ENCODE measurements at places on chromosomes 1 and 21.

GRCh38 chr1:222561656-222562055, 13.8 kb upstream of the HHIPL2 start:
- DNase-seq = no peak

DNA sequence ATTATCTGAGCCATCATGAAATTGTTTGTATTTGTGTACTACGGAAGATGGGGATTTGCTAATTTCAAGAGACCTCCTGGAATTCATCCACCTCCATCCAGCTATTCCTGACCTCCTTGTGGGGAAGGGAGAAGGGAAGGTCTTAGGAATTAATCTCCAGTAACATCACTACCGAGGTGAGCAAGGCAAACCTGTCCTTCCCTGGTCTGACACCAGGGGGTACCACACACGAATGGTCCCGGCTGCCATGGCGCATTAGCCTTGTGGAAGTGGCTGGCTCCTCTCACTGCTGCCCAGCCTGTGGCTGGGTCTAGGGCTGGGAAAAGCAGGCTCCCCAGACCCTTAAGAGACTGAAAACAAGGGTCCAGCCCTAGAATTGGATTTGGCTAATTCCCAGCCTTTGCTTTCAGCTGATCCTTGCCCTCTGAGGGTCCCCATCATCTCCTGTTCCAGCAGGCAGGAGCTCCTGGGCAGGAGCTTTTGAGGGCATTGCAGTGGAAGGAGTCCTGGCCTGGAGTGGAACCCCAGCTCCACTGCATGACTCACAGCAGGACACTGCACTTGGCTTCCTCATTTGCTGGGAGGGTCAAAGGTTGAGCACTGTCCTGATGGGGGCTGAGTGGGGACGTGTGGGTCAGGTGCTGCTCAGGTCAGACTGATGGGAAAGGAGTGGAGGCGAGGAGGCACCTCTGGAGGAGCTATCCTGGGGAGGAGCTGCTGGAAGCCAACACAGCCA, 34.8 kb downstream of the RIMS3 start:
- DNase-seq = no peak

DNA sequence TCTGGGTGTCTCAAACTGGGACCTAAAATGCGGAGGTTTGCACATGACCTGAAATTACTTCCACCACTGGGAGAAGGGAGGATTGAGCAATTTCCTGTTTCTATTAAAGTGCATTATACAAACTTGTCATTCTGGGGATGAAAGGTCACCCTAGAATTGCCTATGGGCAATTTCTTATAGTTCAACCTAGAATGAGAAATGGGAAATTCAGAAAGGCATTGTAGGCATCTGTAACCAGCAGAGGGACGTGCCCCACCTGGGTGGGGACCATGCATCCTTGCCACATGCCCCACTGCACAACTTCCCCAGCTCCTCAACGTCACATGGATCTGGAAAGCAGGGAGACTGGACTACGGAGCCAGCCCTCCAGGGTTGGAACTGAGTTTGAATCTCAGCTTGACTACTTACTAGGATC, 47.0 kb downstream of the MRPL39 start:
- no peak for DNase-seq

DNA sequence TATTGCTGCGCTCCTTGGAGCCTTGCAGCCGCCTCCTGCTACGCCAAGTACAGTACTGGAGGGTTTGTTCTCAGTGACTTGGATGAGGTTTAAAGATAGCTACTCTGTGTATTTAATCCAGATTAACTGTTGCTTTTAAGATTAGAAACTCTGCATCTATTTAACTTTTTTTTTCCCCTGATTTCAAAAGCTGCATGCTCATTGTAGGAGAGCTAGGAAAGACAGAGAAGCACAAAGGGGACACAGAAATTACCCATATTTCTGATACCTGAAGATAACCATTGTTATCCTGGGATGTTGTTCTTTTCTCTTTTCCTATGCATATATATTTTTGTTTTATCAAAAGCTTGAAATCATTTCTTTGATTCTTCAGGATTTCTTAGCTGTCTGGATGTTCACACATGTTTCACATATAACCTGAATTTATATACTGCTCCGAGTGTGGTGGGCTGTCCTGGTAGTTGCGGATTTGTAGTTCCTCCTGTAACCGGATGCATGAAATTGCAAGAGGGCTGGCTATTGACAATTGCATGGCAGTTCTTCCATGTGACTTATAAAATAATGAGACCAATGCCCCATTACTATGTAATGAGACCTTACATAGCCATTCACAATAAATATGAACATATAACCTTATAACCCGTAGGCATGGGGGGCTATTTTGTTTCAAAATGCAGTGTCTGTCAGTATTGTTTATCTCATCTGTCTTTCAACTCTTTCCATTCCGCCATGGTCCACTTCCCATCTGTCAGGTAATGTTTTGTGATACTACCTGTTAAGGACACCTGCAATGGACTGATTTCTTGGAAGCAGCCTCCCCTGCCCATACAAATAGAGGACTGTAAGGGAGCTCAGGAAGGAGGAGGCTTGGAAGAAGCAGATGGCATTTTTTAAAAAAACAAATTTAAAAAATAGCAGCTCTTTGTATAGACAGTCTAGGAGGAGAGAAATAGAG, 1.4 kb downstream of the RAVER2 start:
- DNase-seq = no peak

DNA sequence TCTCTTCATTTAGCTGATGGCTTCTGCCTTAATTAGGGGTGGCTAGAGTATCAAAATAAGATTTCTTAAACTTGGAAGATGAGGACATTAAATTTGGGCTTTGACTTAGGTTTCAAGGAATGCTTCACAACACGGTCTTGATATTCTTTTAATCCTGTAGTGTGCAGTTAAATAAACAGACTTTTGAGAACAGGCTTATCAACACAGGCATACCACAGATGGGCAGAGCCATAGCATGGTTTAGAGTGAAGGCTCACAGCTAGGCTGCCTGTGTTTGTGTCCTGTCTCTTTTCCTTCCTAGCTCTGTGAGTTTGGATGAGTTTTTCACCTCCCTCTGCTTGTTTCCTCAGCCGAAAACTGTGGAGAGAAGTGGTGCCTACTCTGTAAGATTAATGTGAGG, 102.3 kb upstream of the IPO9 start:
- DNase-seq = no peak

DNA sequence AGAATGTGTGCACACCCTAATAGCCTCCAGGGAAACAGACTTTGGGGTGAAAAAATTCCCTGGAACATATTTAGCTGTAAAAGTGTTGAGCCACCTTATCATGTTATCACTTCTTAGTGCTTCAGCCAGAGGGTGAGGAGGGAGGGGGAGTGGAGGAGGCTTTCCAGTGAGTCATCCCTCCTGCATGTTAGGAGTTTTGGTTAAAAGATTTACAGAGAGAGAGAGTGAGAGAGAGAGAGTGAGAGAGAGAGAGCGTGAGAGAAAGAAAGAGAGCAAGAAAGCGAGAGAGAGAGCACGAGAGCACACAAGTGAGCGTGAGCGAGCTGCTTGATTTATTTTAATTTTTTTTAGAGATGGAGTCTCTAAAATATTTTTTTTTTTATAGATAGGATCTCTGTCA, 13.5 kb upstream of the CACNA1E start:
- DNase-seq = no peak

- no peak for DNase-seq
These were observed 23.4 kb downstream of the CELF3 start for GRCh38 chr1:151693057-151693651.

GRCh38 chr1:12171206-12172041, 4.6 kb downstream of the TNFRSF1B start:
- no peak for DNase-seq

DNA sequence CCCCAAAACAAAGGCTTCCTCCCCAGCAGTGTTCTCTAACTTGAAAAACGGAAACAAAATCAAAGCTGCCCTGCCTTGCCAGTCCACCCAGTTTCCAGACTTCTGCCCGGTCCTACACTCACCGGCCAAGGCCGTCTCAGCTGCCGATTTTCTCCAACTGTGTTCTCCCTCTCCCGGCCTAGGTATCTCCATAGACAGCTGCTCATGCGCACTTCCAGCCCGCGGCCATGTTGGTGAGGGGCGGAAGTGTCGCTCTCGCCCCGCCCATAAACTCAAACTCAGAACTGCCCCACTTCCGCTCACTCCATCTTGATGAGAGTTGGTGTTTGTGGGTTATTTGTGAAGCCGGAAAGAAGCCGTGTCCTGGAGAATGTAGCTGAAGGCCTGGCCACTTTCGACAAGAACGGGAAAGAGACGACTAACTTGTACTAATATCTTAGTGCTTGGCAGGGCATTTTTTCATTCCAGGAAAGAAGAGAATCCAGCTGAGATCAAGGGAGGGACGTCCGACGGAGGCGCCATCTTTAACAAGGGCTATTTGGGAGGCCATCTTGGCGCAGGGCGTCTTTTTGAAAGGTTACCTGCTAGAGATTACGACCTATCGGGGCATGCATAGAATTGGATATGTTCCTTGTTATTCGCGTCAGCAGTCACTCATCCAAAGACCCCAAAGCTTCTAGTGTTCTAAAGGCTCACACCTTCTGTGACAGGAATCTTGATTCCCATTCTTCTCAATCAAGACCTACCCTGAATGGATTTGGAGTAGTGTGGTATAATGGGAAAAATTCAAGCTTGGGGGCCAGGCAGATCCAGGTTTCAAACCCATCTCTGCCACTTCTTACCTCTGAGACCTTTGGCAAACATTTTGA, at the start of gene USF1:
USF1 (minus strand) TSS at position 242 of the 869 bp plus-strand sequence. CDS start 2,702 bp downstream, outside the sequence.
- peak; percentile 96 for DNase-seq

GRCh38 chr1:156464825-156465452, 35.6 kb downstream of the MEF2D start:
- DNase-seq = no peak

DNA sequence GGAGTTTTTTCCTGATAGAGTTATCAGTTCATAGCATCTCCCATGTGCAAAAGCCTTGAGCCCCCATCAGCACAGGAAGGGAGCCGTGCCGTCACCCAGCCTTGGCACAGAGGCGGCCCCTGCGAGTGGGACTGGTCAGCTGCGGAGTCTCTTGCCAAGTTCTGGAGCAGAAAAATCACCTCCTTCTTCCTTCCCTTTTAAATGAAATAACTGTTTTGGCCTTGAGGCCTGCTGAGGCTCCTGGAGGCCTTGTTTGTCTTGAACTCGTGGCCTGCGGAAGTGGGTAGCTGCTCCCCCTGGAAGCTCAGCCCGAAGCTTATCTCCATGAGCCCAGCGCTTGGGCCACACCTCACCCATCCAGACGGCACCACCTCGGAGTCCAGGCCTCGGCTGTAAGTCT, 145.7 kb upstream of the TMEM51 start:
- DNase-seq = no peak

DNA sequence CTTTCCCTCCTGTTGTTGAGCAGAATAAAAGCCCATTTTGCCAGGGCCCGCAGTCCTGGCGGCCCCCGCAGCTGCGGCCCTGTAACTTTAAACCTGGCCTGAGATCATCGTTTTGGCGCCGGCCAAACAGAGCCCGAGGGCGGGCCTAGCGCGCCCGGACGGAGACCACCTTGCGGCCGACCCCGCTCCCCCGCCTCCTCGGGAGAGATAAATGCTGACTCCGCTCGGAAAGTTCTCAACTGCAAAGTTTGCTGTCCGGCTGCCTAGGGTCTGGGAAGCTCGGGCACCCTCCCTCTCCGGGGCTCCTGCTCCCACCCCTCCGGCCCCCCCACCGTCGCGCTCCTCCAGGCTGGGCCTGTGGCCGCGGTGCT, at the start of gene PDPN:
PDPN (plus strand) TSS at position 238 of the 371 bp plus-strand sequence. CDS start 202 bp downstream, outside the sequence.
- DNase-seq = peak; percentile 23

DNA sequence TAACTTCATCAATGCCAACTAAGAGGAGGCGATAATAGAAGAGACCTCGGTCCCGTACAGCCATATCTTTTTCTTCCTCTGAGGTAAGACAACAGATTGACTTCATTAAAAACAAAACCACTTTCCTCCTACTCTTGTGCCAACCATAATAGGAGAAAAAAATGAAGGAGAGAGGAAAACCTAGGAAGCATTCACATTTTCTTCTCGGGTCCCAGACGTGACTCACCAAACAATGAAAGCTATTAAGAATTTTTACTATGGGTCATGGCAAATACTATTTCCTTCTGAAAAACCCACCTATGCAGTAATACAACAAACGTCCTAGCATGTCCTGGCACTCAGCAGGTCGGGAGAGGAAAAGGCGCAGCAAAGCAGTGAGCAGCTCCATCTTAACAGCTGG, 8.6 kb upstream of the BCL2L15 start:
- no peak for DNase-seq

DNA sequence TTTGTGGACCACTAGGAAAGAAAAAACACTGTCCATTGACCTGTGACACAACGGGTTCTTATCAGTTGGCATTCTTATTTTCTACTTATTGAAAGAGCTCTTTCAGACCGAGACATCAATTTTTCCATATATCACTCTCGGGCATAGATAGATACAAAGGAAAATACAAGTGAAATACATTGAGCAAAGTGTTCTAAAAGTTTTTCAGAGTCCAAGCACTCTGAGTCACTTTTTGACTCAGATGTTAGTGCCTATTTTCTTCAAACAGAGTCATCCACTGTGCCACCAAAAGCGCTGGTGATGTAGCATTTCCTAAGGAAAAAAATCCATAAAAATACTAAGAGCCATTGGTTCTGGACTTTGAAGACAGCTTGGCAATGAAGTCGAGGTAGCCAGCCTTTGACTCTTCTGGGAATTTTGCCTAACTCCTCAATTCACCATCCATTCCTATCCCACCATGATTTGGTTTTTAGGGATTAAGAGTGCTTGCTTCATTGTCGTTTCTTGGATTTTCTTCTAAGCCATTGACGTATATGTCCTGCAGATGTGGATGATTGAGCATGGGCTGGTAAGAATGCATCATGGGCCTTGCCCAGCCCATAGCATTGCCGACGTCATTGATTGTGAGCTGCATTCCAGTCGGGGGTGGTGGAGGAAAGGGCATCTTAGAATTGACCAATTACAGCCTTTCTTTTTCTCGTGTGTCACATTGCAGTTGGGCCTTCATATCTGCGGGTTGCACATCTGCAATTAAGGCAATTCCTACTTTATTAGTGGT, 10.6 kb downstream of the GALNT2 start:
- DNase-seq = no peak

- no peak for DNase-seq
These were observed 120.2 kb downstream of the MRPL39 start for GRCh38 chr21:25487046-25487594.

GRCh38 chr1:59445040-59445439, 148.1 kb downstream of the FGGY start:
- no peak for DNase-seq

GRCh38 chr1:44249543-44249942, 36.3 kb downstream of the DMAP1 start:
- no peak for DNase-seq

Measured in pancreas (tissue), 10 donors.